ENCODE measurements at places on chromosomes 2 and 18.

- DNase-seq: peak; percentile 69
Observed at GRCh38 chr18:3995476-3996102, 459.5 kb downstream of the DLGAP1 start.

DNA sequence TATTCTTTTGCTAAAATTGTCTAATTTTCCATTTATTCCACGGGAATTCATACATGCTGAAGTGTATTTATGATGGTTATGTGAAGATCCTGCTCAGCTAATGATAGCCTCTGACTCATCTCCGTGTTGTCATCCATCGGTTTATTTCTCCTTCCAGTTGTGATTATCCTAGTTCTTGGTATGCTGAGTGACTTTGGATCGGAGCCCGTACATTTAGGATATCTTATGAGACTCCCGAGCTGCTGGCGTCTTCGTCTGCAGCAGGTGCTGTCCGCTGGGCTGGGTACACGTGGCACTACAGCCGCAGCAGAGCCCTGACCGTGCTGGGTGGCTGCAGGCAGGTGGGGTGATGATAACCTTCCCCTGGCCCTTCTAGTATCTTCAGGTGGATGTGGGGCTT, 40.1 kb upstream of the GALR1 start:
- DNase-seq: peak; percentile 53

DNA sequence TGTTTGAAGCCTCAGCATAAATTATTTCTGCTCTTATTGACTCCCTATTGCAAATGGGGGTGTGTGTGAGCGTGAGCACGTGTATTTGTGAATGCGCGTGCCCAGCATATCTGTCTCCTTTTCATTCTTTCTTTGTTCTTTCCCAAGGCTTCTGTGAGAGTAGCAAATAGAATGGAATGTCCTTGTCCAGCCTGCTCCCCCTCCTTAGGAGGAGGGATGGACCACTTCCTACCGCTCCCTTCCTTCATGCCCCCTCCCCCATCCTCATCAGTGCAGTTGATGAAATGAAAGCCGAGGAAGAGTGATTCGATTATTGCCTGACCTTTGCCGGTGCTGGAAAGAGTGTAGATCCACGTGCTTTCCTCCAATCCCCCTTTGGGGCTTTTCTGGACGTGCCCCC, 102.0 kb downstream of the CPO start:
- DNase-seq: peak; percentile 58

DNA sequence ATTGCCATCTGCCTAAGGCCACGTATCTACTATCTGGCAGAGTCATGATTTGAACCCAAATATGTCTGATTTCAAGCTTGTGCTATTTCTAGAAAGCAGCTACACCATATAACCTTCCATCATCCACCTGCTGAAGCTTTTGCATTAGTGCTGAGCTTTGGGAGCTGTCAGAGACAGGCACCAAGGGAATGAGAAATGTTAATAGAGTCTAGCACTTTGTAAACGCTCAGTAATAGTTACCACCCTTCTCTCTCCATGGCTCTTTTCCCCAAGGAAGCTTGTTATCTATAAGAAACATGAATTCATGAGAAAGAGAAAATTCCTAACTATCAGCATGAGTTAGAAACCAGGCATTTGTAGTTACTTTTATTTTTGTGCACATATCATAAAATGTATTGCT, 151.5 kb downstream of the CPS1 start:
- no peak for DNase-seq

- DNase-seq: peak; percentile 60
Observed at GRCh38 chr2:180787330-180787729, 193.1 kb upstream of the UBE2E3 start.

DNA sequence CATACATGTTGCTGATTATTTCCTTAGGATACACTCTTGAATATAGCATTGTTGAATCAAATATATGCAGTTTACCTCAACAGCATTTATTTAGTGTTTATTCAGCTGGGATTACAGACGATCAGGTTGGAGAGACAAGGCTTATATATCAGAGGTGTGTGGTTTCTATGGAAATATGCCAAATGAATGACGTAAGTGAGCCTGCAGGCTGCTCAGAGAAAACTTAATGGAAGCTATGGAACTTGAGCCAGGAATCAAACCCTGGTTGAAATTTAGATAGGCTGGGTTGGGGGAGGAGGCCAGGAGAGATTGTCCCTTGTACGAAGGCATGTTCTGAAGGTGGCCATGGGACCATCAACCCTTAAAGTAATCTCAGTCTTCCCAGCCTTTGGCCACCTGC, 79.5 kb downstream of the INPP4A start:
- no peak for DNase-seq

GRCh38 chr2:202278036-202278760, 12.6 kb downstream of the NOP58 start:
- peak; percentile 59 for DNase-seq

GRCh38 chr2:237486334-237486818, 675 bp upstream of the MLPH start:
- DNase-seq: no peak

DNA sequence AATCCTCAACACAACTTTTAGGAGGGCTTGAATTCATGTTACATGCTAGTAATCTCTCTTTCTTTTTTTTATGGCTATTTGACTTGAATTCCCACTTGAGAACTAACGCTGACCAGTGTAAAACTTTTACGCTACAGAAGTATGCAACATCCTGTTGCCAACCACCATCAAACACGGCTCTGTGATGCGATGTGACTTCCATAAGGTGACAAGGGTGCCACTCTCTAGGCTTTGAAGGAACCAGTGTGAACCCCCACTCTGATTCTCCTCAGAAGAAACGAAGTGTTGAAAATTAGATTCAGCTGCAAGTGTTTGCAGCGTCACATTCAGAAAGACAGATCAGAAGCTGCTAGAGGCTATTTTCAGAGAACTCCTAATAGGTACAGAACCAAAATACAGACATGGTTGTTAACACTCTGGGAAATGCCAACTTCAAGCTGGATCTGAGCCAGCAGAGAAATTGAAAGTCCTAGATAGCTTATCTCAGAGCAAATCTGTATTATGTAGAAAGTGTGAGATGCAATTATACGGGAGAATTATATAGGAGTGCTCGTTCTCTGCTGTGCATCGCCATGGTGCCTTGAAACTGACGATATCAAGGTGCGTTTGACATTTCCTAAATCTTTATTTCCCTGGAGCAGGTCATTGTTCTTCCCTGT, 271.2 kb downstream of the LPIN1 start:
- no peak for DNase-seq

Measured in fibroblast of skin of right biceps (primary cell).